ENCODE measurements at places on chromosomes 6 and 20.
A peak's percentile ranks its signal among the peaks of the same experiment; 100 is the strongest.

GRCh38 chr6:131724114-131724513 is 13.3 kb upstream of the CTAGE9 start:
- no peak for DNase-seq

- DNase-seq = no peak
Observed at GRCh38 chr20:16124911-16125776, 448.1 kb downstream of the KIF16B start.

GRCh38 chr6:42239333-42239732 is 21.7 kb upstream of the MRPS10 start:
- DNase-seq = no peak

DNA sequence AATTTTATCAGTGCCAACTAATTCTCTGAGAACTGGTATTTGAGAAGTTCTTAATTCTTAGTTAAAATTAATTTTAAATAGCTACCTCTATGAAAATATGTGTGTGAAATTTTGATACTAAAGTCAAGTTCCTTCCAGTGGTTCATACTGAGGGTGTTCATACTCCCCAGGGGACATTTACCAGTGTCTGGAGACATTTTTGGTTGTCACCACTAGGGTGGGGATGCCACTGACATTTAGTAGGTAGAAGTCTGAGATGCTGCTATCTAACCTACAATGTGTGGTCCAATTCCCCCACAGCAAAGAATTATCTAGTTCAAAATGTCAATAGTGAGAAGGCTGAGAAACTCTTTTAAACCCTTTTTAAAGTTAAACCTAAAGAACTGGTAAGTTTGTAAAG is 463.8 kb downstream of the ADGRB3 start:
- no peak for DNase-seq

- peak; percentile 12 for DNase-seq
Observed at GRCh38 chr6:39347906-39348585, 25.5 kb upstream of the KCNK16 start.

DNA sequence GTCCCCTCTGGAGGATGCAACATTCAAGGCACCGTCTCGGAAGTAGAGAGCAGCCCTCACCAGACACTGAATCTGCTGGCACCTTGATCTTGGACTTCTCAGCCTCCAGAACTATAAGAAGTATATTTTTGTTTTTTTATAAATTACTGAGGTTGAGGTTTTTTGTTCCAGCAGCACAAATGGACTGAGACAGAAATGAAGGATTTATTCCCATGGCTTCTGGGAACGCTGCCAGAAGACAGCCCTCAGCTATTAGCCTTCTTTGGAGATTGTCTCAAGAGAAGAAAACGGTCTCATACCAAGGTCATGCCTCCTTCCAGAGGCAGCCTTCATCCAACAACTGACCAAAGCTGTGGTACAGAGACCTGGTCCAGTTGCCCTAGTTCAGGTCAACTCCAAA is 85.4 kb downstream of the CHMP4B start:
- DNase-seq = no peak

GRCh38 chr20:3563548-3564177 is 92.8 kb downstream of the ATRN start:
- DNase-seq = no peak

GRCh38 chr20:56656632-56657031 is 27.5 kb downstream of the TFAP2C start:
- DNase-seq = no peak

GRCh38 chr6:96153775-96154174 is 138.0 kb downstream of the FUT9 start:
- DNase-seq = no peak

- no peak for DNase-seq
Observed at GRCh38 chr6:125811259-125811658, 20.5 kb downstream of the NCOA7 start.

- DNase-seq = no peak
Observed at GRCh38 chr20:3651204-3651962, 11.8 kb downstream of the GFRA4 start.

DNA sequence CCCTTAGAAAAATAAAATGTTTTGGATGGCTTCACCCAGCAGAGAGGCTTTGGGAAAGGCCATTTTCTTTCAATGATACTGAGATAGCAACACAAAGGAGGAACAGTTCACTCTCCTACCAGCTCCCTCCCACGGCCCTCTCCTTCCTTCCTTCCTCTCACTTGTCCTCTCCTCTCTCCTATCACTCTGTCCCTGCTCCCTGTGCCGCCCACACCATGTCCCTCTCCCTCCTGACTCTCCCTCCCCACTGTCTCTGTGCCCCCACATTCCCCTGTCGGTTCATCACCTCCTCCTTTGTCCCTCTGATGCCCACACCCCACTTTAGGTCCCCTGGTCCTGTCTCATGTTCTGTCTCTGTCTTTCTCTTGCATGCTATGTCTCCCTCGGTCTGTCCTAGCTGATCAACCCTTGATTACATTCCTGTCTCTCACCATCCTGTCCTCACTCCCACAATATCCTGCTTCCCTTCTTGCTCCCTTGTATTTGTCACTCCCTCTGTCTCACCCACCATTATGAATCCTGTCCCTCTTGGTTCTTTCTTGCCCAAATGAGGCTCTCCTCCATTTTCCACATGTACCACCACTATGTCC is 30.1 kb downstream of the ELMO2 start:
- DNase-seq = no peak

DNA sequence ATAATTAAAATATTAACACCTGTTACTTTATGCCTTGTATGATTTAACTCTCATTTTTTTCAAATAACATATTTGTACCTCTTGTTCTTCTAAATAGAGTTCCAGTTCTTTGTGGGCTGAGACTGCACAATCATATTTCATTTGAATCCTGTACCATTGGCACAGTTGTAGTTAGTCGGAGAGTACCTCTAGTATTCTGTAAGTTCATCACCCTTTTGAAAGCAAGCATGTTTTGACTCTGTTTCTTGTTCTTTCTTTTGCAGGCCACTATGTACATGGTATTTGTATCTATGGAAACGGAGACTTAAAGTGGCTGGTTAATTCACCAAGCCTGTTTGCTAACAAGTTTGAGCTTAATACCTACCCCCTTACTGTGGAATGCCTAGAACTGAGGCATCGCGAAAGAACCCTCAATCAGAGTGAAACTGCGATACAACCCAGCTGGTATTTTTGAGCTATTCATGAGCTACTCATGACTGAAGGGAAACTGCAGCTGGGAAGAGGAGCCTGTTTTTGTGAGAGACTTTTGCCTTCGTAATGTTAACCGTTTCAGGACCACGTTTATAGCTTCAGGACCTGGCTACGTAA is 68.2 kb downstream of the C6orf52 start:
- DNase-seq = no peak

DNA sequence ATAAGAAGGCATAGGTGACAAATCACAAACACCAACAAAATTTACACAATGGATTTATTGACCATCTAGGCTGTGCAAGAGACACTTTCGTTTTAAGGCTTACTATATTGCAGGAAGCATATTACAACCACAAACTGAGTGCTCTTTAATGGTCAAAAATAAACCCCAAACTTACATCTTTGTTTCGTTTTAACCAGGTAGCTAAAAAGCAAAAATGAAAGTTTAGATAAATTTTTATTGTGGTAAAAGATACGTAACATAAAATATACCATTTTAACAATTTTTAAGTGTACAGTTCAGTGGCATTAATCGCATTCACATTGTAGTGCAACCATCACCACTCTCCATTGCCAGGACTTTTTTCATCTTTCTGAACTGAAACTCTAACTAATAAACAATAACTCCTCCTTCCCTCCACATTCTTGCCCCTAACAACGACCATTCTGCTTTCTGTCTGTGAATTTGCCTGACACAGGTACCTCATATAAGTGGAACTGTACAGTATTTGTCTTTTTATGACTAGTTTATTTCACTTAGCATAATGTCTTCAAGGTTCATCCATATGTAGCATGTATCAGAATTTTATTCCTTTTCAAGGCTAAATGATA is 32.3 kb upstream of the DUSP22 start:
- DNase-seq = no peak

- no peak for DNase-seq
Observed at GRCh38 chr20:62985444-62985778, 21.4 kb downstream of the BHLHE23 start.

- DNase-seq = no peak
Observed at GRCh38 chr6:118574051-118574865, 26.2 kb downstream of the PLN start.

GRCh38 chr6:149965194-149966020 is 1.7 kb downstream of the ULBP1 start:
- no peak for DNase-seq

- no peak for DNase-seq
Observed at GRCh38 chr6:156778454-156779205, 1.5 kb downstream of the ARID1B start.

GRCh38 chr6:159978291-159979135 is 9.6 kb downstream of the IGF2R start:
- DNase-seq = no peak

DNA sequence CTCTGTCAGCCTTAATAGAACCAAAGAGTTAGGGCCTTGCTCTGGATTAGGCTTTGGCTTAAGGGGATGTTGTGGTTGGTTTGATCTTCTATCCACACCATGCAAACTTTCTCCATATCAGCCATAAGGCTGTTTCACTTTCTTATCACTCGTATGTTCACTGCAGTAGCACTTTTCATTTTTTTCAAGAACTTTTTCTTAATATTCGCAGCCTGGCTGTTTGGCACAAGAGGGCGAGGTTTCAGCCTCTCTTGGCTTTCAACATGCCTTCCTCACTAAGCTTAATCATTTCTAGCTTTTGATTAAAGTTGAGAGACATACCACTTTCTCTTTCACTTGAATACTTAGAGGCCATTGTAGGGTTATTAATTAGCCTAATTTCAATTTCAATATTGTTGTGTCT is 193.1 kb downstream of the NRN1 start:
- DNase-seq = no peak

DNA sequence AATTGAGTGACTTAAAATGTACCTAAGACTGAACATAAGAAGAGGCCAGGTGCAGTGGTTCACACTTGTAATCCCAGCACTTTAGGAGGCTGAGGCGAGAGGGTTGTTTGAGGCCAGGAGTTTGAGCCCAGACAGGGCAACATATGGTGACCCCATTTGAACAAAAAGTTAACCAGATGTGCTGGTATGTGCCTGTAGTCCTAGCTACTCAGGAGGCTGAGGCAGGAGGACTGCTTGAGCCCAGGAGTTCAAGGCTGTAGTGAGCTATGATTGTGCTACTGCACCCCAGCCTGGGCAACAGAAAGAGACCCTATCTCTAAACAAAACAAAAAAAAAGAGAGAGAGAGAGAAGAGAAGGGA is 10.1 kb upstream of the PAQR8 start:
- no peak for DNase-seq

DNA sequence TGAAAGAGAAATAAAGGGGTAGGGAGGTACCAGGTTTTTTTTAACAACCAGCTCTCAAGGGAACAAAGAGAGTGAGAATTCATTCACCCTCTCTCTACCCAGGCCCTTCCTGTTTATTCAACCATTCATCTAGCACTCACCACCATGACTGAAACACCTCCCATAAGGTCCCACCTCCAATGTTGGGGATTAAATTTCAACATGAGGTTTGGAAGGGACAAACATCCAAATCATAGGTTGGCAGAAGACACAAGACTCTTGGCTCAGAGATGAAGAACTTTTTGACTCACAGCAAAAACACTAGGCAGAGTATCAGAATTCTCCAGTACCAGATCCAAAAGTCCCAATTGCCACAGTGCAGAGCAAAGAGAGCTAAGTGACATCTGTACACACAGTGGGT is 186.3 kb downstream of the EDN1 start:
- no peak for DNase-seq

DNA sequence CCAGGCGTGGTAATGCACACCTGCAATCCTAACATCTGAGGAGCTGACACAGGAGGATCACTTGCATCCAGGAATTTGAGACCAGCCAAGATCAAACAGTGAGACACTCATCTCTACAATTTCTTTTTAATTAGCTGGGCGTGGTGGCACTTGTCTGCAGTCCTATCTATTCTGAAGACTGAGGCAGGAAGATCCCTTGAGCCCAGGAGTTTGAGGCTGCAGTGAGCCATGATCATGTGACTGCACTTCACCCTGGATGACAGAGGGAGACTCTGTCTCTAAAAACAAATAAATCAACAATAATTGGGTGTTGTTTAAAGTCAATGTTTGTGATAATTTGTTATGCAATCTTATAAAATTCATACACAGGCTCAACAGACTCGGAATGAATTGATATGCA is 18.0 kb upstream of the HLA-A start:
- DNase-seq = no peak

- peak; percentile 83 for DNase-seq
Observed at GRCh38 chr20:58309591-58310290, at the start of gene RAB22A. TSS of gene RAB22A (plus strand) at chr20:58309715. CDS start at chr20:58309977, 262 bp downstream.

DNA sequence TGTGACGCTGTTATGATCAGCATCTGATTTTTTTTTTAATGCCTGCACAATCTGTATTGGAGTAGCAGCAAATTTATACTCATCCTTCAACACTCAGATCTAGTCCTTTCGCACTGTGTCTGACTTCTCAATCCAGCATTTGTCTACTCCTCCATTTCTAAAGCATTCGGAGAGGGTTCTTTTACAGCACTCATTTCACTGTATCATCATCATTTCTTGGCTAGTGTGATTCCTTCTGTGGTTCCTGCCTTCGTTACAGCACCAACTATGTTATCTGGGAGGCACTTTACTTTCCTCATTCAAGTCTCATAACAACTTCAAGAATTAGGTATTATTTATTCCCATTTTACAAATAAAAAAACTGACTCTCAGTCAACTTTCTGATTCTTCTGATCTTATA is 18.0 kb downstream of the NUDT3 start:
- DNase-seq = no peak

GRCh38 chr20:46631212-46631869 is 19.9 kb downstream of the SLC13A3 start:
- DNase-seq = no peak

DNA sequence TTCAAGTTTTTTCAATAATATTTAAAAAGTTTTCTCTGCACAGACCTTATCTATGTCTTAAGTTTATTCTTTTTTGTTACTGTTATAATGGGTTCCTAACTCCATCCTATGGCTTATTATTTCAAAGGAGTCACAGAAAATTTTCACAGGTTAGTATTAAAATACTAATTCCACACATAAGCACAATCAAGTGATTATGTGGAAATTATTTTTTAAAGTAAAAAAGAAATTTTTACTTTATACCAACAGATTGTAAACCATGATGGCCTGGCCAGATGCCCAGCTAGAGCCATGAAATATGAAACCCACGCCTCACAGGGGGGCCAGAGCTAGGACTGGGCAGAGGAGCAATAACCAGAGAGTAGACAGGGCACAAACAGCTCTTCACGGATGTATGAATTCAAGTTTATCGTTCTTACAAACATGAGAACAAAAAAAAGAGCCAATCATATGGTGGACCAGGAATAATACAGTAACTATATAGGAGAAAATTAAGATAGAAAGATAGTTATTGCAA is 34.0 kb downstream of the NUDT3 start:
- DNase-seq = no peak

DNA sequence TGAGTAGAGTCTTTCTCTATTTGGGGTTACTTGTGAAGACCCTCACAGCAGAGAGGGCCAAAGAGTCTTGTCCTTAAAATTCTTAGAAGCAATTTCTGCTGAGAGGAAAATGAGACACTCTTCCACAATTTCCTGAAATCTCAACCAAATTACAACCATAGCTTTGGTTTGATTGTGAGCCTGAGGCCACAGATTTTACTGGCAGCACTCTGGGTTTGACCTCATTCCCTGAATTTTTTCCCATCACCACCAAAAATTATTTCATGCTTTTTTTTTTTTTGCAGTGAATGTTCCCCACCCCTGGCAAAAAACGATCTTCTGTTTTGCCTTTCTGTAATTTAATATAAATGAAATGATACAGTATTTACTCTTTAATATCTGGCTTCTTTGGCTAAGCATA is 125.5 kb downstream of the THEMIS start:
- DNase-seq = no peak

Measured in stimulated activated CD8-positive, alpha-beta memory T cell treated with anti-CD3 and anti-CD28 coated beads, Interleukin-7, amount 100 ng/mL, for 4 hours (primary cell).